Body of pancreas (tissue), 4 donors: ENCODE measurements at places on chromosomes 7 and 10. TPM values are rescaled to one million over a fixed set of nuclear protein-coding genes. Genes with fewer than 3 reads are reported as not detected.

The PTN gene
- 5.7 TPM for total RNA-seq

The HOXA5 gene
- total RNA-seq = 0.99 TPM

The SPDYE2B gene
- not detected for total RNA-seq

GRCh38 chr7:75536940-75537538, 44.9 kb downstream of the SPDYE5 start:
- no peak for DNase-seq

DNA sequence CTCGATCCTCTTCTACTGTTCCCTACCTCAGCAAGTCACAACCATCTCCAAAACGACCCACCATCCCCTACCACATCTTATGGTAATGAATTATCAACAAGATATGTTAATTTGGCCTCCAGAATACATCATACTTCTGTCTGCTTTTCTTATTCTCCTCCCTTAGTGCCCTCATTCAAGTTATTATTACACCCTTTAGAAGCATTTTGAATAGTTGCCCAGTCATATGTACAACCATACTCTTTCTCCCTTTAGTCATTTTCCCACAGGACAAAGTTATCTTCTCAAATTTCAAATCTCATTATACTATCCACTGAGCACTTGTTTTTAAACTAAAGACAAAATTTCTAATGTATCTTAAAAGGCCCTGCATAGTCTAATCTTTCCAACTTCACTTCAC, 71.0 kb downstream of the GNAT3 start:
- DNase-seq = no peak

- peak; percentile 17 for DNase-seq
These were observed 143.9 kb upstream of the SEMA3C start for GRCh38 chr7:81062755-81063154.

DNA sequence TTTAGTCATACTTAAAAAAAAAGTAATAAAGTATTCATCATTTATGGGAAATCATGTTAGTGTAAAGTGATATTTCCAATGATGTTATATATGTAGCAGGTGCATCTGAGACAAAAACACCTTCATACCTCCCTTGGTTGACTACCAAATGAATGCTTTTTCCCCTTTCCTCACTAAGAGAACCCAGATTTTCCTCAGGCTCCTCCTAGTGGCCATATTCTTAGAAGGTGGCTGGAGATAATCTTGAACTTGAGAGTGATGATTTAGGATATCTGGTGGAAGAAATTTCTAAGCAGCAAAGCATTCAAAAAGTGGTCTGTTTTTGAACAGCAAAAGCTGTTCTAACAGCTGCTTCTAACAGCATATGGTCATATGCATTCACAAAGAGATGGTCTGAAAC, 16.8 kb upstream of the DNAH11 start:
- DNase-seq = no peak

GRCh38 chr10:33570495-33570894, 236.0 kb upstream of the NRP1 start:
- DNase-seq = no peak

GRCh38 chr7:10315881-10316280, 657.8 kb upstream of the PHF14 start:
- DNase-seq = no peak
